ENCODE measurements at places on chromosomes 6 and 20.

- DNase-seq: no peak
These were observed 36.0 kb upstream of the SMIM29 start for GRCh38 chr6:34284563-34285447.

- DNase-seq: no peak
These were observed 312.6 kb downstream of the CLIC5 start for GRCh38 chr6:45702849-45703739.

DNA sequence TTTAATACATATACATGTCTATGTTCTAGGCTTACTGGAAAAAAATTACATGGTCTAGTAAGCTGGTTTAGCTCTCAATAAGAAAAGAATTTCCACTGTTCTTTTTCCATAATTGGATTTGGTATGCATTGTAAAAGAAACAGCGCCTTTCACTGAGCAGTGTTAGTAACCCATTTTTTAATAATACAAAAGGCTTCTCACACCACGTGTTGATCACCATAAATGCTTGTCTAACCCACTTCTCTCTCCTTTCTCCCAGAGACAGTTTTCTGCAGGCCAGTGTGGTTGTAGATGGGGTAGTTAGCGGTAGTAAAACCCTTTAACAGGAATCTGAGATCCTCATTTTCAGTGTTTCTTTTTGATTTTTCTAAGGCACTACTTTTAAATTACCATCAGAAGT lies 348.7 kb upstream of the MANEA start:
- no peak for DNase-seq

DNA sequence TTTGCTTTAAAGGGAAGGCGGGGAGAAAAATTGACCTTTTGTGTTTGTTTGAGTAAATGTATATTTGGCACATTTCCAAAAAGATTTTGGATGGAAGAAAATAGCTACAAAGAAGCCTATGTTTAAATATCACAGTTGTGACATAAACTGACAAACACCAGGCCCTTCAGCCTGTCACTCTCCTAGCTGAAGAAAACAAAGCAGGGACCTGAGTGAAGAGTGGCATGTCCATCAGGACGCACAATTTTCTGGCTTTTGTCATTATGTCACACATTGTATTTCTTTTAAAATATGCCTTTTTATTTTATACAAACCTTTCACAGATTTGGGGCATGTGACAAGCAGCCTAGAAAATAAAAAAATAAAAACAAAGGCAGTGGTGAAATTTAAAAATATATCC lies 241.2 kb downstream of the OGFRL1 start:
- no peak for DNase-seq

- DNase-seq: no peak
These were observed 969.7 kb downstream of the KIF16B start for GRCh38 chr20:15603506-15603905.

DNA sequence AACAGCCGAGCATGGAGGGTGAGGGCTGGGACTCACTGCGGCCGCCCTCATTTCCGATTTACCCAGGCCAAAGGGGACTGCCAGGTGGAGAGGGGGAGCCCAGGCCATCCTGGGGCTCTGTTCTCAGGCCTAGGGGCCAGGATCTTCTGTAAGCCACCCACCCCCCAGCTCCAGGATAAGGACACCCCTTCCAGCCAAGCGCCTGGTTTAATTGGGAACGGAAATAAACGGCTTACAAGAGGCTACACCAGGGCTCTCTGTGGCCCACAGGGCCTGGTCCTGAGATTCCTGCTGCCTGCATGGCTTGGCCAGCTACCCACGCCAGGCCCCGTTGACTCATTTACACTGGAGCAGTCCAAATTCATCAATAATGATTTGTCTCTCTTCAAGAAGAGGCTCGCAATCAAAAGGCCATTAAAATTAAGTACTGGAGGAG lies 68.1 kb upstream of the TOP1 start:
- no peak for DNase-seq

DNA sequence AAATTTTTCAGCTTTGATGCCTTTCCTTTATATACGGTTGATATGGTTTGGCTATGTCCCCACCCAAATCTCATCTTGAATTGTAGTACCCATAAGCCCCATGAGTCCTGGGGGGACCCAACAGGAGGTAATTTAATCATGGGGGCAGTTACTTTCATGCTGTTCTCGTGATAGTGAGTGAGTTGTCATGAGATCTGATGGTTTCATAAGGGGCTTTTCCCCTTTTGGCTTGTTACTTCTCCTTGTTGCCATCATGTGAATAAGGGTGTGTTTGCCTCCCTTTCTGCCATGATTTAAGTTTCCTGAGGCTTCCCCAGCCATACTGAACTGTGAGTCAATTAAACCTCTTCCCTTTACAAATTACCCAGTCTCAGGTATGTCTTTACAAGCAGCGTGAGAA lies 66.8 kb downstream of the ARHGAP18 start:
- no peak for DNase-seq

DNA sequence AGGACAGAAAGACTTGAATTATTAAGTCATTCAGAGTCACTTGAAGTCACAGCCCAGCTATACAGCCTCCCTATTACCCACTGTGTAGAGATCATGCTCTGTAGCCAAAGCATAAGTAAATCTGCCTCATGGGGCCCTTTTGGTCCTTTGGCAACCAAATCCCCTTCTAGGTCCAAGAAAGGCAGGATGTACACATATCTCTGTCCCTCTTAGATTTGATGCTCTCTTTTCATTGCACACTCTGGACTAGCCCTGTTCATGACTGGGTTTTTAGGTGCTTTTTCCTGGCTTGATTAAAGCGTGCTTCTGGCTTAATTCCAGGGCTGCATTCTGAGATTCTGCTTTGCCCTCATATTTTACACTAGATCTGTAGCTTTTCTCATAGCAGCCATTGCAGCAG lies 296.8 kb downstream of the TENT5A start:
- no peak for DNase-seq

DNA sequence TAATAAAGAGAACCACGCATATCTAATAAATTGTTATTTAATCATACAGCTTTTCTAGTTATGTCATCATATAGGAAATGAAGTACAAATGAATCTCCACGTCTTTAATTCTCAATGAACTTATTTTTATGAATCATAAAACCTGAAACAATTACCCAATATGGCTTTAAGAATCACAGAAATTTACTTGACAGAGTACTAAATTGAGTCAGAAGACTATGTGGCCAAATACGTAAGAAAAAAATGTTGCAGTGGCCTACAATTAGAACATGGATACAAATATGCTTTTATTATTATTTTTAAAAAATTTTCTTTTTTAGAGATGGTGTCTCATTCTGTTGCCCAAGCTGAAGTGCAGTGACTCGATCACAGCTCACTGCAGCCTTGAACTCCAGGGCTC lies 584.7 kb upstream of the SLC35B3 start:
- no peak for DNase-seq

- no peak for DNase-seq
These were observed 976 bp upstream of the MATN4 start for GRCh38 chr20:45309075-45309474.

DNA sequence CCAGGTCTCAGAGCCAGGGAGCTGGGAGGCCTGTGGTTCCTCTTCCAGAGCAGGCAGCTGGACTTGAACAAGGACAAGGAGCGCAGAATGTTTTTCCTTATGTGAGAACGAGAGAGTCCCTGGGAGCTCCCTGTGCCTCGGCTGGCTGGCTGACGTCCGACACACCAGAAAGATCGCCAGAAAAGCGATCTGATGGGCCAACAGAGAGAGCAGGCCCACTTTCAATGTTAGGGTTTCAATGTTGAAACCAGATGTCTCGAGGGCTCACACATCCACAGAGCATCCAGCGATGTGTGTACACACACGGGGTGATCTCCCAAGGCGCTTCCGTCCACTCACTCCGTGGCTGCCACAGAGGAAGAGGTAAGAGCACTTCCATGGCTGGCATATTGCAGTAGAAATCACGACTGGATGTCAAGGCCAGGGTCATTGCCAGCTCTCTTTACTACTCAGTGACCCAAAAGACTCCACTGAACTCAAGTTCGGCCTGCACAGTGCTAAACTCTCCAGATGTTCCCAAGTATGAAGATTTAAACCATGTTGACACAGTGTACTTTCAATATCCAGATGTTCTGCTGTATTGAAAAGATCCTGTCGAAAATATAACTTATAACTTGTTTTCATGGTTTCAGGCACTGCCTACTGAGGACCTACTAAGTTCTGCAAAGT lies 70.8 kb upstream of the FOXC1 start:
- DNase-seq: no peak

DNA sequence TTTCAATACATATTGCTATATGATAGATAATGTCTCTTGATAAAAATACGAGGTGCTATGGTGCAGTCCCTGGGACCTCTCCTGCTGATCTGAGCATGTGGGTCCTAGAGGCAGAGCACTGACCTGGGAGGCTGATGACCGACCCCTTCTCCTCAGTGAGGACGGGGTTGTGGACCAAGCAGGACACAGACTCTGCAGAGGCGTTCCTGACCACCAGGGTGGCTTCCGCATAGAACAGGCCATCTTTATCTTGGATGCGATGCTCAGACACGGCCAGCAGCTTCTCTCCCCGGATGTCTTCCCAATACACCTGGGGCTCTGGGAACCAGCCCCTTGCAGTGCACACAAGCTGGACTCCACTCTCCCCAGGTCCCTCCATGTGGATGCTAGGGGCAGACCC lies 4.2 kb downstream of the BTNL2 start:
- DNase-seq: no peak

DNA sequence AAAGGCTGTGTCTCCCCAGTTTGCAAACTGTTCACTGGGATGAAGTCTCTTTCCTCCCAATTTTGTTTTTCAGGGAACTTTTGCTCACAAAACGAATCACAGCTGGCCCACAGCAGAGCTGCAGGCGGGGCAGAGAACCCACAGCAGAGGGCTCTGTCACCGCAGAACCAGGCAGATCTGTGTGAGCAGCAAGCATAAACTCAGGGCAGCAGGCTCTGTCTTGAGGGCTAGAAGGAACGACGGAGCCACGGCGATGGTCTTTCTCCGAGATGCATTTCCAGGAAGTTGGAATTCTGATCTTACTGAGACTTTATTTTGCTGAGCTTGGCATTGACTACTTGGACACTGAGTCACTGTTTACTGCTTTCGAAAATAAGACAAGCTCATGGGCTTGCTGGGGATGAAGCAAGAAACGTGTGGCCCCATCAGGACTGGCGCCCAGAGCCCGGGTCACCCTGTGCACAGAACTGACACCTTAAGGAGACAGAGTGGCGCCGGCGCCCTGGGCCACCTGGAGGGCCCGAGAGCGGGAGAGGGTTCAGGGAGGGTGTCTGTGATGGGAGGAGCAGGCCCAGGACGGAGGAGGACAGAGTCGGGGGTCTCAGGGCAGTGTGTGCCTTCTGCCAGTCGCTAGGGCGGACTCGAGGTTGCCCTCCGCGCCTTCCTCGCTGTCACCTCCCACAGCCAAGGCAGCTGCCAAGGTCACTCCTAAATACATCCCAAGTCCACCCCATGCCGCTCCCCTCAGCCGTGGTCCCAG lies 106.3 kb upstream of the NXT1 start:
- DNase-seq: no peak

Data from activated T-cell treated with anti-CD3 and anti-CD28 coated beads, Interleukin-2, amount 50 U/mL, for 1 hour (primary cell).